AG04450 (cell line): ENCODE measurements at places on chromosomes 13 and 19. TPM values are rescaled to one million over a fixed set of nuclear protein-coding genes. Genes with fewer than 3 reads are reported as not detected.

The MCEMP1 gene
- polyA plus RNA-seq = not detected in 2 replicates

The NUMBL gene
- polyA plus RNA-seq = 29.4 and 30.9 TPM in 2 replicates

The TEKTIP1 gene
- polyA plus RNA-seq = not detected in 2 replicates

The GARIN5A gene
- 0.32 and 0.48 TPM in 2 replicates for polyA plus RNA-seq

The IGFL1 gene
- not detected in 2 replicates for polyA plus RNA-seq

The F7 gene
- polyA plus RNA-seq = 0.06 TPM in 2 replicates

The CGB2 gene
- polyA plus RNA-seq = not detected in 2 replicates

The CD22 gene
- polyA plus RNA-seq = not detected in 2 replicates

- DNase-seq = peak; percentile 88
Observed at GRCh38 chr13:21069561-21070004, 8.2 kb upstream of the LATS2 start.

DNA sequence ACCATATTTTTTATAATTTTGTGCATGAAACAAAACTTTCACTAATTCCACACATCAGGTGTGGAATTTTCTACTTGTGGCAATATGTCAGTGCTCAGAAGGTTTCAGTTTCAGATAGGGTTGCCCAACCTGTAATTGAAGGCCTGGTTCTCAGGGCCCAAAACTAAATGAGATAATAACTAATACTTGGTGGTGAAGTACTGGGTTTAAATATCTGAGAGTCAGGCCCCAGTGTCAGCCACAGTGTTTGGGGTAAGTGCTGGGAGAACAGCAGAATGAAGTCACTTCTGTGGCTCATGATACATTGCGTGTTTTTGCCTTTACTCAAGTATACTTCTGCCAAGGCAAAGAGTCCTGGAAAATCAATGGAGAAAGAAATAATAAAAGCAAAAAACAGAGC is 5.6 kb downstream of the SAFB start:
- DNase-seq = no peak

- no peak for DNase-seq
Observed at GRCh38 chr13:99263126-99263785, 5.1 kb upstream of the GPR18 start.

DNA sequence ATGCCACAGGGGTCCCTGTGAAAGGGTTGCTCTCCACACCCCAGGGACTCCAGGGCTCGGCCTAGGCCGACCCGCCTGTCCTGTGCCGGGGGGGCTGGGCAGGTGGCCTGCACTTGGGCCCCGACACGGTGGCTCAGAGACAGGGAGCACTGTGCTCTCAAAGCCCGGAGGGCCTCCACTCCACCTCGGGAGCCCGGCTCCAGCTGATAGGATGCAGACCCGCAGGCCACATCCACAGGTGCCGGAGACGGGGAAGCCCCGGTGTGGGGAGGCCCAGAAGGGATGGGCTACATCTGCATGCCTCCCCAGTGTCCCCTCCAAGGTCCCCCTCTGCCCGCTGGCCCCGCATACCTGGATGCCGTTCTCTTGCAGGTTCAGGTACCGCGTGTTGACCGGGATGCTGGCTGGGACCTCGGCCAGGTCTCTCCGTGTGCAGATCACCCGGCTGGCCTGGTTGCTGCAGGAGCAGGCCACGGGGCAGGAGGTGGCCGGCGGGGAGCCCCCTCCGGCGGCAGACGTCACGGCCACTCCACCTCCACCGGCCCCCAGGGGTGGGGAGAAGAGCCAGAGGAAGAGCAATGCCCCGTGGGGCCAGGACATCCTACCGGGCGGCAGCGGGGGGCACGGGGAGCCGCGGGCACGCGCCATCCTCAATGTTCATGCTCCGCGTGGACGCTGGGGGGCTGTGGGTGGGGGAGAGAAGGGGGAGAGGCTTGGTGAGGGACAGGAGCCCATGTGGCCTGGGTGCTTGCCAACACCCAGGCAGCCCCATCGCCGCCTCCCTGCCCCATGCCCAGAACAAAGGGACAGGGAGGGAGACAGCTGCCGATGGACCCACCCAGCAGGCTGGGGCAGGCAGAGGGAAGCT is 19.8 kb downstream of the LRRC4B start:
- no peak for DNase-seq

GRCh38 chr13:110103534-110103933 is 203.4 kb downstream of the COL4A1 start:
- no peak for DNase-seq

- no peak for DNase-seq
Observed at GRCh38 chr13:27140060-27140459, 31.6 kb downstream of the USP12 start.

- DNase-seq = no peak
Observed at GRCh38 chr13:59744747-59745391, 418.9 kb downstream of the DIAPH3 start.

GRCh38 chr13:62635161-62635560 is 1219.5 kb upstream of the PCDH20 start:
- DNase-seq = no peak

DNA sequence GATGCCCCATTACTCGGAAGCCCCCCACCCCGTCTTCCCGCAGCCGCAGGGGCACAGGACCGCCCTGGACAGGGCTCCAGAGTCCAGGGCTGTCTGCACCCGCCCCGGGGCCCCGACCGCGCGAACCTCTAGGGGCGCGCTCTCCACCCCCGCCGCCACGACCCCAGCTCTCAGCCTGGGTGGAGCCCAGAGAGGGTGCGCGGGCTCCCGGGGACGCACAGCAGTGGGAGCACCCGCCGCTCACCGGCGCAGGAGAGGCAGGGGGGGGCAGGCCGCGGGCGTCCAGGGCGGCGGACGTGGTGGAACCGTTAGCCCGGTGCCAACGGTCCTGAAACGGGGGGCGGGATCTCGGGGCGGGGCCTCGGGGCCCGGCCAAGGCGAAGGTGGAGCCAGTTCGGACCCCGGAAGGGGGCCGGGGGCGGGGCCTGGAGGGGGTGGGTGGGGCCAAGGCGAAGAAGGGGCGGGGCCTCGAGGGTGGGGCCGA is at the start of gene ATP8B3:
TSS of gene ATP8B3 (minus strand) at position 335 of the 484 bp plus-strand sequence. CDS start 540 bp downstream, outside the sequence.
- DNase-seq = no peak

GRCh38 chr13:78657699-78658629 is 991 bp downstream of the OBI1 start:
- DNase-seq = no peak

GRCh38 chr19:28578786-28579505 is 634.0 kb downstream of the UQCRFS1 start:
- DNase-seq = no peak

DNA sequence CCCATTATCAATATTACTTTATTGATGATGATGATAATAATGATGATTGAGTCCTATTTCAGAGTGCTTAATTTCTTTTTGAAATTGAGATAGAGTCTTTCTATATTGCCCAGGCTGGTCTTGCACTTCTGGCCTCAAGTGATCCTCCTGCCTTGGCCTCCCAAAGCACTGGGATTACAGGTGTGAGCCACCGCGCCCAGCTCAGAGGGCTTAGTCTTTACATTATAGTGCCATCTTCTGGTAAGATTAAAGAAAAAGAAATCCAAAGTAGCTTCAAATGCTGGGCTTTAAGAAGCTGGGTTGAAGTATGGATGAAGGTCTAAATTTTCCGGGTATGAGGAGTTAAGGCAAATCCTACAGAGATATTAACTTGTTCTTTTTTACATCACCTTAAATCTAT is 3.4 kb upstream of the ZNF333 start:
- DNase-seq = no peak

DNA sequence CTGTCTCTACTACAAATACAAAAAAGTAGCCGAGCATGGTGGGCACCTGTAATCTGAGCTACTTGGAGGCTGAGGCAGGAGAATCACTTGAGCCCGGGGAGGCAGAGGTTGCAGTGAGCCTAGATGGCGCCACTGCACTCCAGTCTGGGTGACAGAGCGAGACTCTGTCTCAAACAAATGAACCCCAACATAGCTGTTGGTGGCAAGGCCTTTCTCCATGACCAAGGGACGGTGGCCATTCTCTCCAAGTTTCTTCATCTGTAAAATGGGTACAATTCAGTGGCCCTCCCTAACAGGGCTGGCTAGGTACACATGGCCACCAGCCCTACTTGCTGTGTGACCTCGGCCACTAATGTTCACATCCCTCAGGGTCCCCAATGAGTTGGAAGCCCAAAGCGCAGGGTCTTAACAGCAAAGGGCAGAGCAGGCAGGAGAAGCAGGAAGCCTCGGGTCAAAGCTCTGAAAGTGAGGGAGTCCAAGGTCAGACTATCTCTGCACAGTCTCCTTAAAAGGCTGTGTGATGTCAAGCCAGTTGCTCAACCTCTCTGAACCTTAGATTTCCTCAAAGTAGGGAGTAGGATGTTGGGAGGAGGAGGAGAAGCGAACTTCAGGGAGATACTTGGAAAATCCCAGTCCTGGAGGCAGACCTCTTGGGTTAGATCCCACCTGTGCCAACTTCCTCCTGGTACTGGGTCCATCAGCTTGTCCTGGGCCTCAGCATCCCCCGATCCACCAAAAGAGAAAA is 2.7 kb downstream of the JUND start:
- DNase-seq = no peak

GRCh38 chr13:25819856-25820530 is 231.8 kb downstream of the SHISA2 start:
- DNase-seq = no peak

DNA sequence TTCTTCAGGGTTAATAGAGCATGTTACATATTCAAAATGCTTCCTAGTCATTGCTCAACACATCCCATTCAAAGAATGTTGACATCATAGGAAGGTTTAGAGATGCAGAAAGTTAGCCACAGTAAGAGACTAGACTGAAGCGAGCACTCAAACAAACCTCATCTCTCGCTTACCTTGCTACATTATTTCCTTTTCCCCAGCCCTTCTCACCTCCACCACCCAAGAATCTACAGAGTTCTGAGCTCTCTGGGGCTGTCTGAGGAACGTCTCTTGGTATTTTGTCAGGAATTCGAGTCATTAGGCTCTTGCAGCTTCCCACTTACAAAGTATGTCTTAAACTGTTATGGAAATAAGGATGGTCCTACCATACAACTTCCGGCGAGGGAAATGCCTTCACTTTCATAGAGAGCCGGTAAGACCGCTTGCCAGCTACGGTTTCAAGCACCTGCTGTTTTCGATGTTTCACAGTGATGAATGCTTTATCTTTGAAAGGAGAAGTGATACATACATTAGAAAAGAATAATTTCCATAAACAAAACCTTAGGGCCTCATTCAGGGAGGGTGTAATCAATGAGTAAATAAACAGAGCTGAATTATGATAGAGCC is 65.1 kb downstream of the FLT1 start:
- no peak for DNase-seq

DNA sequence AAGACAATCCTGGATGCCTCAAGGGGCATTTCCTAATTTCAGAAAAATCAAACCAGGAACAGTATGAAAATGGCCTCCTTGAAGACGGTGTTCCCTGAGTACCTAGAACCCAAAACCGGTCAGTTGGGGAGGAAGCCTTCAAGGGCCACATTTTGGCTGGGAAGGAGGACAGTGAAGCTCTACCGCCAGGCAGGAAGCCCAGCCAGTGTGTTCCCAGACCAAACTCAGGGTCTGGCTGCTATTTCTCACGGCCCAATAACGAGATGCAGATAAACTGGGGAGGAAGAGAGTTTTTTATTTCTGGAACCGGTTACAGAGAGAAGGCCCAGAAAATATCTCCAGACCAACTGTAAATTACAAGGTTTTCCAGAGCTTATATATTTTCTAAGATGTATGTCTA is 24.3 kb upstream of the CEACAM21 start:
- no peak for DNase-seq

GRCh38 chr13:25241007-25241406 is 46.3 kb downstream of the MTMR6 start:
- no peak for DNase-seq

DNA sequence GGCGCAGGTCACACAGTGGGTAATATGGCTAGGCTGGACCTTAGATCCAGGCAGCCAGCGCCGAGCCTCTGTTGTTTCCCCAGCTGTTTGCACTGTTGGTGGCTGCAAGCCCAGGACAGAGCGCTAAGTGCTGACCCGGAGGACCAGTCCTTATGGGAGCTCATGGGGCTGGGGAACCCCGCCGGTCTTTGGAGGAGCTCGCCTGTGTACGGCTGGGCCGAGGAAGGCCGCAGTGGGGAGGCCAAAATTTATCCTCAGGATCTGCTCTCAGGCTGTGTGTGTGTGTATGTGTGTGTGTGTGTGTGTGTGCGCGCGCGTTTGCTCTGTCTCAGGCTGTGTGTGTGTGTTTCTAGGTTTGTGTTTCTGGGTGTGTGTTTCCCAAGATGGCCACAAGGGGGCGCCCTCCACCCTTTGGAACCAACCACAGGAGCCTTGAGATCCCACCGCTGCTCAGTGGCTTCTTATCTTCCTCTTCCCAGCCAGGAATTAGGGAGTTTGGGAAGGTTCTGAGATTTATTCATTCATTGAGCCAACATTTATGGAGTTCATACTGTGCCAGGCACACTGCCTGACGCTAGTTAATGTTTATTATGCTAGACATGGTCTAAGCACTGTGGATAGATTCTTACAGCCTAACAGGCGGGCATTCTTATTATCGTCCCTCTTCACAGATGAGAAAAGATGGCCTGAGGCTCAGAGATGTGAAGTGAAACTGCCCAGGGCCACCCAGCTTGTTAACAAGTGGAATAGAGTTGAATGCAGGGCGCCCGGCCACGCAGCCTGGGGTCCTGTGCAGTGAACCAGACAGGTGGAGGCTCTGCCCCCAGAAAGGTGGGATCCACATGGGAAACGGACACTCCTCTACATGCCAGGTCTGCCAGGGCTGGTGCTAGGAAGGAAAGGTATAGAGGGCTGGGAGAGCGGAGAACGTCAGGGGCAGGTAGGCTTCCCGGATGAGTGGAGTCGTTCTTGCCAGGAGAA is 13.0 kb downstream of the PGLYRP1 start:
- DNase-seq = no peak

GRCh38 chr13:77991003-77991402 is 72.4 kb upstream of the EDNRB start:
- no peak for DNase-seq

- no peak for DNase-seq
Observed at GRCh38 chr13:60441761-60442160, 44.7 kb downstream of the TDRD3 start.

DNA sequence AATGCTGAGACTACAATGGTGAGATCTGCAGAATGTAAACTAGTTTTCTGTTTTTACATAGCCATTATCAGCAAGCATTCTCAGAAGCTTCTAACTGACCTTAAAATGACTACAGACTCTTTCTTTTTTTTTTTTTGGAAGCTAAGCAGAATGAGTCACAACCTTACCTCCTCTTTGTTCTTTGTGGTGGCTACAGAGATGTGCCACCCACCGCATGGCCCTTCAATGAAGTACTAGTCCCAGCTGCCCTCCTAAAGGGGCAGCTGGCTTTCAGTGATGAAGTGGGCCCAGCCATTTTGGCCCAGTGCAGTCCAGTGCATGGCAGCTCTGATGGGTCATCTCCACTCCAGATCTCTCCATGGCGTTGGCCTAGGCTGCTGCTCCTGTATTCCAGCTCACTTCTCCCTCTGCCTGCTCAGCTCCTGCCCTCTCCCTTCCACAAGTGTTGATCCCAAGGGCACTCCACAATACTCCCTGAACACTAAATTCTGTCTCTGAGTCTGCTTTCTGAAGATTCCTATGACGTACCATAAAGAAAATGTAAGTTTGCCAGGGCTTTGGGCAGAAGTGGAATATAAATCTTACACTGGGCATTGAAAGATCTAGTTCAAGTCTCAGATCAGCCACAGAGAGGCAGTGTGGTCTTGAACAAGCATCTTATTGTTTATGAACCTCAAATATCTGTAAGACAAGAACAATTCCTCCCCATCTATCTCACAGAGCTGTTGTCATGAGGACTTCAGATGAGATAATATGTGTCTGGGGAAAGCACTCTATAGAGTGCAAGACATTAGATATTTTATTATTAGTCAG is 85.6 kb downstream of the RXFP2 start:
- no peak for DNase-seq
